ENCODE measurements at places on chromosomes 16 and 17.

- DNase-seq, result peak; percentile 99
Measured at GRCh38 chr17:7836596-7837407, 2.8 kb downstream of the KDM6B start.

DNA sequence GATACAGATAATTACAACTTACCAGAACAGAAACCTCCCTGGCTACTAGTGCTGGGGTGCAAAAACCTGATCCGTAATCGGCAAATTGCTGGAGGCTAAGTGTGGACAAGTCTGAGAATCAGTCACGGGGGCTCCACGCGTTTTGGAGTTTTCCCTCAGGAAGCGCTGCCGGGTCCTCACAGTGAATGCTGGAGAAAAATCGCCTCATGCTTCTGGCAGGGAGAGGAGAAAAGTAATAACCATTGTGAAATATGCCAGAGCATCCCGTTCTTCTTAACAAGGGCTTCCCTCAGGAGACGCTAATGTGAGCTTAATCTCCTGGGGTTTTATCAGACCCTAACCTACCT, 79.0 kb upstream of the CACNG5 start:
- DNase-seq, result no peak

DNA sequence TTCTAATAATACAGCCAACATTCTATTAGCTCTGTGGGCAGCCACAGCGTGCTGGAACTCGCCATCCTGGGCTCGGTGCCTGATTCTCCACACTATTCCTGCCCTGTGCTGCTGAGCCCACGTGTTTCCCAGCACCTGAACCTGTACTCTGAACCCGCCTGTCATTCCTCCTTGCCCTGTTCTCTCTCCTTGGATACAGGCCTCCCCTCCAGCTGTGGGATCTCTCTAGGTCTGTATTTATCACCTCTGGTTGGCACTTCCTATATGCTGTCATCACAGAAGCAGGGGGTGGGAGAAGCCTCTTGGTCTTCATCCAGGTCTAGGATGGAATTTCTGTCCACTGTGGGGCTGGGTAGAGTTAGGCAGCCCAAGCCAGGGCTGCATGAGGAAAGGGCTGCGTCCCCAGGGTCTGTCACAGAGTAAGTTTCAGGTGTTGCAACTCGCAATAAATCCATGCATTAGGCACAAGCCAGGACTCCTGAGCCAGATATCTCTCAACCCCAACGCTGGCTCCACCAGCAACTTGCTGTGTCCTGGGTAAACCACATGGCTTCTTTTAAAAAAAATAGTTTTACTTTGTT, 56.0 kb downstream of the ABAT start:
- DNase-seq, result no peak

DNA sequence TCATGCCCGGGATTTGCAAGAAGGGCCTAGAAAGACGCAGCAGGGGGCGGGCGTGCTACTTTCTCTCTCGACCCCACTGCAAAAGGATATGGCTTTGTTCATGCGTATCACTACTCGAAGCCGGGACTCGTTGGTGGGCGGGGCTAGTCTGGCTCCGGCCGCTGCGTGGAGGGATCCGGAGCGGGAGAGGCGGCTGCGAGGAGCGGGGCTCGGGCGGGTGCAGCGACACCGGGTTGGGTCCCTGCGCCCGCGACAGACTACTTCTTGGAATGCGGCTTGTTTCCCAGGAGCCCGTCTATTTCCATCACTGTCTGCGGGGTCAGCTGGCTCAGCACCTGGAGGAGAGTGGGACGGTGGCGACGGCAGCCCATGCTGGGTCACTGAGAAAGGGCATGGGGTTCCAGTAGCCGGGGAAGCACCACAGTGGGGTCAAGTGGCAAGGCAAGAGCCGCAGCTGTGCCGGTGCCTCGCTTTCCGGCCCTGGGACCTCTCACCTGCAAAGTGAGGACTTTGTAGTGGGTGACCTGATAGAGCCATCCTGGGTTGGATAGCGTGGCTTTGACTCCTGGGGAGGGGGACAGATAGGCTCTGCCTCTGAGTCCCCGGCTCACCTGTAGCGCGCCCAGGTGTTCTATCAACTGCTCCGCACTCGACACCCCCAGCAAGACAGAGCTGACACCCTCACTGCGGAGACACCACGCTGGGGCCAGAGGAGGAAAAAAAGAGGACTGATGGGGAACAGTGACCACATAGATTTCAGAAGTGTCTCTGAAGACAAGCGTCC, 6.6 kb downstream of the KCNAB3 start:
- peak; percentile 93 for DNase-seq

GRCh38 chr16:81313701-81314602, 810 bp upstream of the GAN start:
- peak; percentile 54 for DNase-seq

DNA sequence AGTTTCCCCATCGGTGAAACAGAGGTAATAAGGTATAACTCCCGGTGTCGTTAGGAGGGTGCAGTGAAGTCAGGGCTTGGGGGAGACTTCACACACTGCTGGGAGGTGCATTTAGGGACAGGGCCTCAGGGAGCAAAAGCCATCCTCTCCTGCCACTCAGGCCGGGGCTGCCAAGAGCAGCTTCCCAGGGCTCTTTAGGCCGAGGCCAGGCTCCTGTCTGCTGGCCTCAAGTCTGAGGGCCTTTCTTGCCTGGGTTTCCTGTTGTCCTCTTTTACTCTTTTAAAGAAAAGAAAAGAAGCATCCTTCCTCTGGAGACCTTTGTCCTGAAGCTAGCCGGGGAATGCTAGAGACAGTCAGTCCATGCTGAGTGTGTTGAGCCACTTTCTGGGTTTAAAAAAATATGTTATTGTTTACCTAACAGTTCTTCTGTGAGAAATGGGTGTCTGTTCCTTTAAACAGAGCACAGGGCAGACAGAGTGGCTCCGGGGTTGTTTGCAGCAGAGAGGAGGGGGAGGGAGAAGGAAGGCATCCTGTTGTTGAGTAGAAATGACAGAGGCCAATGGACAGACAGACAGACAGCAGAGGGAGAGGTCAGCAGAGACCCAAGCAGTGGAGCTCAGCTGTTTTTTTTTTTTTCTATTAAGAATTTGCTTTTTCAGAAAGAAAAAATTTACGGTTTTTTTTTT, 79.1 kb downstream of the C17orf67 start:
- DNase-seq, result no peak

GRCh38 chr16:28573738-28574718, 20.3 kb downstream of the SGF29 start:
- no peak for DNase-seq

- no peak for DNase-seq
Measured at GRCh38 chr17:19244781-19245180, 7.6 kb downstream of the EPN2 start.

GRCh38 chr17:66807182-66807581, 27.7 kb upstream of the CACNG5 start:
- no peak for DNase-seq

GRCh38 chr16:10921536-10922327, 20.5 kb downstream of the DEXI start:
- DNase-seq, result no peak

GRCh38 chr17:17495536-17496188, 533 bp downstream of the RASD1 start:
- DNase-seq, result no peak

DNA sequence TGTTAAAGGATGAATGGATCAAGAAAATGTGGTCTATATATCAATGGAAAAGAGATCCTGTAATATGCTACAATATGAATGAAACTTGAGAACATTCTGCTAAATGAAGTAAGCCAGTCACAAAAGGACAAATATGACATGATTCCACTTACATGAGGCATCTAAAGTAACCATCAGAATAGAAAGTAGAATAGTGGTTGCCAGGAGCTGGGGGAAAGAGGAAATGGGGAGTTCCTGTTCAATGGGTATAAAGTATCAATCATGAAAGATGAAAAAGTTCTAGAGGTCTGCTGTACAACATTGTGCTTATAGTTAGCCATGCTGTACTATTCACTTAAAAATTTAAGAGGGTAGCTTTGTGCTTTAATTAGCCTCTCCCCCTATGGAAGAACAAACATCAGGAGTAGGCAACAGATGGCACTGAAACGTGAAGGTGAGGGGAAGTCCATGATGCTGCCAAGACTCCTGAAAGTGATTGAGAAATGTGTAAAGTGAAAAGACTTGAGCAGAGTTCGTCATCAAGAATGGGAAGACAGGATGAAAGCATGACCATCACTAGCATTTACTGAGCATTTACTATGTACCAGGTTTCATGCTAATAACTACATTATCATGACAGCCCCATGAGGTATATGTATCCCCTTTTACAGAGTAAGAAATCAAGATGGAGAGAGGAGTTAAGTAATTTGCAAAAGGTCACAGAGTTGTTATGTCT, 167.2 kb downstream of the CYB561 start:
- no peak for DNase-seq

DNA sequence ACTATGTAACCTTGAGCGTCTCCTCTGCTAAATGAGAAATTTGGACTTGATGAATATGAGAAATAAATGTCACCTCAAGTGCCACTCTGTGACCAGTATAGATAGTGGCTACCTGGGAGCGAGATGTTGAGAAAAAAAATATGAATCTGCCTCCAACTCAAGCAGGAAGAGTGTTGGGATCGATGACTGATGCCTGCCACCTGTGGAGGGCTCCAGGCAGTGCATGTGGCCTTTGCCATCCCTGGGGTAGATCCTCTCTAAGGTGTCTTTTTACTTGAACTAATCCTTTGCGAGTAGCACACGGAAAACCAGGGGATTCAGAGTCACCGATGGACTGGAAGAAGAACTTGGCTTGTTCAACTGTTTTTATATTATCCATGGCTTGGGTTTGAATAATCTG, 9.4 kb downstream of the CCDC182 start:
- no peak for DNase-seq

DNA sequence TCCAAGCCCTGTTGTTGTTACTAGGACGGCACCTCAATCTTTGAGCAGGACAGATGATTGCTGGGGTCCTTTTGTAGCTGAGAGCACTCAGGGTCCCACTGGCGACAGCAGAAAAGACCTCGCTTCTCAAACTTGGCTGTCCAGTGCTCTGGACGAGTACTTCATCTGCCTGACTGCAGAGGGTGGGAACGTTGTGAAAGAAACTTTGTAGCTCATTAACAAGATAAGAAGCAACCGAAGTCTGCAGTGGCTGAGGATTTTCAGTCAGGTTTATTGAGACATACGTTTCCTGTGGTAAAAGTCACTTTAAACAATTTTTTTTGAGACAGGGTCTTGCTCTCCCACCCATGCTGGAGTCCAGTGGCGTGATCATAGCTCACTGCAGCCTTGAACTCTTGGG, 191.7 kb downstream of the PRKCB start:
- no peak for DNase-seq

- peak; percentile 76 for DNase-seq
Measured at GRCh38 chr17:57995076-57995956, 7.3 kb upstream of the VEZF1 start.

DNA sequence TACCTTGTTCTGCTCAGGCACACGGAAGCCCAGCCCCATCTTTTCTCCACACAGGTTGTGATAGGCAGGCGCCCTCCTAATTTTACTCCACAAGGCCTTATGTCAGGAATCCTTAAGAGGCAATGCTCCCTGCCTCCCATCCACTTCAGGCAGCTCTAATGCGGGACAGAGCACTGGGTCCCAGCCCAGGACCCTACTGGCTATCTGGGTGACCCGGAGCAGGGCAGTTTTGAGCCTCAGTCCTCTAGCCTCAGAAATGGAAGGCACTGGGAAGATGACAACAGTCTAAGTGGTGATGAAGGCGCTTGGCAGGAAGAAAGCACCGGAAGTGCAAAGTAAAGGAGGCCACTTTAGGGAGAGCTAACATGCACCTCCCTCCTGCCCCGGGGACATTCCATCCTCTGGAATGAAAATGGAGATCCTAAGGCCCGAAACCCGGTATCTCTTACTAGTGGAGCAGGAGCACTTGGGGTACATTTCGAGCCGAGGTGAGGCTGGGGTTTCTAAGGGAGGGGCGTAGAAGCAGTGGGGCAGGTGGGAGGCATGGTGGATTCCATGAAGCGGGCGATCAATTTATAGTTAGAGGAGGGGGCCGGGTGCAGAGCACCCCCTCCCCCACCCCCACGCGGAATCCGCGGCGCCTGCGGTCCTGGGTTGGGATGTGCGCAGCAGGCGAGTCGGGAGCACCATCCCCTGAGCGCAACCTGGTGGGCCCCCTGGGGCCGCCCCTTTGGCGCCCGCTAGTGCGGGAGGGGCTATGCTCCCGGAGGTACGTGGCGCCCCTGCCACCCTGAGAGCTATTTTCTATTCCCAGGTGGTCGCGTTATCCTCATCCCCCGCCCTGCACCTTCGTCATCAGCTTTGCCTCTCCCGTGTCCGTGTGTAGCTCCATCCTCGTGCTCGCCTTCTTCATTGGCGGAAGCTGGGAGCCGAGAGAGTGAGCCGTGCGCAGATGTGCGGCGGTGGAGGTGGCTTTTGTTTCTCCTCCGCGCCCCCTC, 4.9 kb downstream of the MT1F start:
- DNase-seq, result no peak

- DNase-seq, result no peak
Measured at GRCh38 chr17:7107012-7107754, 7.4 kb downstream of the ASGR2 start.

- no peak for DNase-seq
Measured at GRCh38 chr17:22669721-22670120, 977.4 kb downstream of the KCNJ18 start.

DNA sequence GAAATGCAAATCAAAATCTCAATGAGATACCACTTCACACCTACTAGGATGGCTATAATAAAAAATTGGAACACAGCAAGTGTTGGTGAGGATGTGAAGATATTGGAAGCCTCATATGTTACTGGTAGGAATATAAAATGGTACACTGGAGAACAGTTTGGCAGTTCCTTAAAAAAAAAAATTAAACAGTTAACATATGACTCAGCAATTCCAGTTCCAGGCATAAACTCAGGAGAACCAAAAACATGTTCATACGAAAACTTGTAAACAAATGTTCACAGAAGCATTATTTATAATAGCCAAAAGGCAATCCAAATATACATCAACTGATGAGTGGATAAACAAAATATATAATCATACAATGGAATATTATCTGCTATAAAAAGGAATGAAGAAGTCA, 28.2 kb downstream of the ZNF652 start:
- no peak for DNase-seq

DNA sequence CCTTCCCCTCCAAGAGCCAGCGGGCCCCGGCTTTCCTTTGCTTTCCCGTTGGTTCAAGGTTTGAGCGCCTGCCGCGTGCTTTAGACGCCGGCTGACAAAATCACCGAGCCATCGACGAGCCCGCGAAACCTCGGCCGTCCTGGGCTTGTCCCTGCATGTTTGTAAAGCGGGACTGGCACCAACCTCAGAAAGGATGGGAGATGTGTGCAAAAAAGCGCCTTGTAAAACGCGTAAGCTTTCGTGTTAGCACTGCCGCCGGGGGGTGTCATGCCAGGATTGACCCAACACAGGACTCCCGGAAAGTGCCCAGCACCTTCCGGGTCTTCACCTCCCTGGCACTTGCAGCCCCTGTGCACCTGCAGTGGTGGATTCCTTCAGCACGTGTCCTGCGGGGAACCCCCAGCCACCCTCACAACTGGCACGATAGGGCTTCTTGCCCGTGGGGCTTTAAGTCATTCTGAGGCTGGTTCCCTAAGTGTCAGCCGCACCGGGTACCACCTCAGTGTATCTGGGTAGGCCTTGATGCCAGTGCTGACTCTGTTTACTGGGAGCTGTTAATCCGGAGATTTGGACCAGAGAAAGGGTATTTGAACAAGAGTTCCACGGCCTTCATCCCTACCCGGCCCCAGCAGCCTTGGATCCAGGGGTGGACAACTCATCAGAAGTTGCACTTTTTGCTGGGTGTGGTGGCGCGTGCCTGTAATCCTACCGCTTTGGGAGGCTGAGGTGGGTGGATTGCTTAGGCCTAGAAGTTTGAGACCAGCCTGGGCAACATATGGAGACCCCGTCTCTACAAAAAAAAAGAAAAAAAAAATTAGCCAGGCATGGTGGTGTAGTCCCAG, 817 bp downstream of the NDUFAF8 start:
- no peak for DNase-seq
